Activated naive CD4-positive, alpha-beta T cell treated with Interleukin-2 at 50 U/mL for 16 hours (primary cell): ENCODE measurements at places on chromosomes 2 and 18.

- no peak for DNase-seq
These were observed 8.2 kb downstream of the PER2 start for GRCh38 chr2:238280083-238280825.

DNA sequence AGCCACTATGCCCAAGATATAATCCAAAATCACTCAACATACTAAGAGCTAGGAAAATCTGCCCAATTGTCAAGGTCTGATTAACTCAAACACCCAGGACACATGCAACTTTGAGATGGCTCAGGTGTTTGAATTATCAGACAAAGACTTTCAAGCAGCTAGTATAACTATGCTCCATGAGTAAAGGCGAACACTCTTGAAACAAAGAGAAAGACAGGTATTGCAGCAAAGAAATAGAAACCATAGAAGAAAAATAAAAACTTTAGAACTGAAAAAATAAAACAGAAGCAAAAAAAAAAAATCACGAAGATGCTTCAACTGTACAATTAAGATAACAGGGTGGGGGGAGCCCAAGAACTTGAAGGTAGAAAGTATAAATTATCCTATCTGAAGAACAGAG is 214.2 kb downstream of the EIPR1 start:
- DNase-seq: no peak

DNA sequence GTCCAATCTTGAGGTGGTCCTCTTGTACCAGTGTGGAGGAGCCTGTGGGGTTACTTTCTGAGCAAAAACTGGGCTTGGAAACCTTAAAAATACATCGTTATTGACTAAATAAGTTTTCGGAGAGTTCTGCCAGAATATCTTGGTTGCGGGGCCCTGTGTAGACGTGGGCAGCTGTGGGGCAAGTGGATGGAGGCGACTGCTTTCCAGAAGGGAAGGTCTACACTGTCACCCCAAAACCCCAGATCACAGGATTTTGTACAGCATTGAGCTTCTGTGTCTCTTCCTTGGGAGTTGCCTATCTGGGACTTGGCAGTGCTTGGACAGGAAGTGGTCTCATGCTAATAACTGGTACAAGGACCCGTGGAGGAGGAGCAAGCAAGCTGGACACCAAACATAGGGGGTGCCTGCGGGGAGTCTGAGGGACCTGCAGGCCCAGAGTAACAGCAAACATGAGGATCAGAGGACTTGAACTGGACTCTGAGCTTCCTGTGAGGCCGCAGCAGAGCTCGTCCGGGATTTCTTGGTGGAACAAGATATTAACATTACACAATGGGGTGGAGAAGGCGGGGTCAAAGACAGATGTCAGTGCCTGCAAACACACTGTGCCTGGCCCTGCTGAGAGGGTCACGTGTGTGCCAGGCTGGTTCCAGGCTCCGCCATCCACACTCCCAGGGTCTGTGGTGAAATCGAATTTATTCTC is 48.0 kb upstream of the CTLA4 start:
- DNase-seq: no peak

DNA sequence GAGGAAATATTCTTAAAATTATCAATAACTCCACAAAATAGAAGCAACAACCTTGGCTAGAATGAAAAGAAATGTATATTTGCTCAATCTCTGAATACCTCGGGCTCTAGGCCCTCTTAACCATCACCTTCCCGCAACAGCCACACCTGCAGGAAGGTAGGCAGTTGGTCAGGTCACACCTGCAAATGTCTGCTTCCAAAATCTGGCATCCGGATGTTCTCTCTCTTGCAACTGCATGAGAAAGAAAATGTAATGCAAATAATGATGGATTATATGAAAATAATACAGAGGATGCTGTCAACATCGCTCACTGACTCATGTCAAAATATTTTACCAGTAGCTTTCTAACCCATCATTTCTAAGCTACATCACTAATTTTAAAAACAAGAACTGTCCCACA is 148.3 kb downstream of the SATB2 start:
- DNase-seq: no peak

- DNase-seq: no peak
These were observed 50.3 kb upstream of the ZBTB7C start for GRCh38 chr18:48459465-48459864.

- peak; percentile 25 for DNase-seq
These were observed 67.5 kb downstream of the SPATS2L start for GRCh38 chr2:200373973-200374416.

DNA sequence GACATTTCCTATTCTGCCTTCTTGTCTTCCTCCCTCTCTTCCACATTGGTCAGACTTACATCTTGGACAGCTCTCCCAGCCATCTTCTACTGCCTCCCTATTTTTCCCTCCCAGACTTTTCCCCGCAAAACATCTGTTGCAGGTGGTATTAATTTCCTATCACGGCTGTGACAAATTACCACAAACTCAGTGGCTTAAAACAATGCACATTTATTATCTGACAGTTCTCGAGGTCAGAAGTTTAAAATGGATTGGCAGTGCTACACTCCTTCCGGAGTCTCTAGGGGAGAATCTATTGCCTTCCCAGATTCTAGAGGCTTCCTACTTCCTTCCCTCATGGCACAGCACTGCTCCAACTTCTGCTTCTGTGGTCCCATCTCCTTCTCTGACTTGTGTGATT is 33.3 kb downstream of the STRADB start:
- DNase-seq: no peak

GRCh38 chr2:10686176-10686730 is 3.5 kb downstream of the NOL10 start:
- DNase-seq: no peak

DNA sequence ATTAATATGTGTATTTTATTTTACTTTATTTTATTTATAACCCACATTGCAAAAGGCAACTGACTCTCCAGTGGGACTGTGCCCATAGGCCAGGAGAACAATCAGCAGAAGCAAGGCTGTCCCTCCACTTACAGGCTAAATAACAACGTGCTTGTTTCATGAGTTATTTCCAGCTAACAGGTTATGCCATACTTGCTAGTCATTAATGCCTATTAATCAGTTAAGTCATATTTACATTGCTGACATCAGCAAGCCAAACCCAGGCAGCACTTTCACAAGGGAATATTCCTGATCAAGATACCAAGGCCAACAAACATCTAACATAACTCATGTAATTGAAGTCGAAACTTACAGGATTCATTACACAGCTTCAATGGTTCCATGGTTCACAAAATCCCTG is 92.1 kb downstream of the EN1 start:
- no peak for DNase-seq
